ENCODE measurements at places on chromosomes 13 and 19.

GRCh38 chr13:49097374-49097773, 121.7 kb downstream of the FNDC3A start:
- no peak for DNase-seq

DNA sequence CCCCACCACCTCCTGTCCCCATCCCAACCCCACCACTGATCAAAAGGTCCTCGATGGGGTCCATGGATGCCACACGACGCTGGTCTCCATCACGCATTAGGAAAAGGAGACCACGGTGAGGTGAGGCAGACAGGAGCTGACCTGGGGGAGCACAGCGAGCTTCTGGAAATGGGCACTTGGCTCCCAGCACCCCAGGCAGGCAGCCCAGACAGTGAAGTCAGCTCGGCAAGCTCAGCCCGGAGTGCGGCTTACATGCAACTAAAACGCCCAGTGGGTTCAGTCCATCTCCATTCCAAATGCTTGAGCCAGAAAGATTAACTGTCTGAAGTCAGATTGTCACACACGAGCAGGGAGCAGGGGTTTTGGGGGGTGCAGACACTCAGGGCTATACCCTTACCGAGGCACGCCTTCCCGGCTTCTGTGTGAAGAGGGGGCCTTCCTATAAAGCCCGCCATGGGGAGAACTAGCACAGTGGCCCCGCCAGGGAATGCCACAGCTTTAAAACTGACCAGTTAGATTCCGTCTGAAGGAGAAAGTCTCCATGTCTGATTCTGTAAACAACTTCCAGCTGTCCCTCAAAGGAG, 79.4 kb downstream of the SPACA7 start:
- no peak for DNase-seq

- no peak for DNase-seq
These were observed 1314.6 kb downstream of the EFNB2 start for GRCh38 chr13:105220881-105221280.

- DNase-seq, result no peak
These were observed 255.0 kb downstream of the LIG4 start for GRCh38 chr13:107960301-107960700.

DNA sequence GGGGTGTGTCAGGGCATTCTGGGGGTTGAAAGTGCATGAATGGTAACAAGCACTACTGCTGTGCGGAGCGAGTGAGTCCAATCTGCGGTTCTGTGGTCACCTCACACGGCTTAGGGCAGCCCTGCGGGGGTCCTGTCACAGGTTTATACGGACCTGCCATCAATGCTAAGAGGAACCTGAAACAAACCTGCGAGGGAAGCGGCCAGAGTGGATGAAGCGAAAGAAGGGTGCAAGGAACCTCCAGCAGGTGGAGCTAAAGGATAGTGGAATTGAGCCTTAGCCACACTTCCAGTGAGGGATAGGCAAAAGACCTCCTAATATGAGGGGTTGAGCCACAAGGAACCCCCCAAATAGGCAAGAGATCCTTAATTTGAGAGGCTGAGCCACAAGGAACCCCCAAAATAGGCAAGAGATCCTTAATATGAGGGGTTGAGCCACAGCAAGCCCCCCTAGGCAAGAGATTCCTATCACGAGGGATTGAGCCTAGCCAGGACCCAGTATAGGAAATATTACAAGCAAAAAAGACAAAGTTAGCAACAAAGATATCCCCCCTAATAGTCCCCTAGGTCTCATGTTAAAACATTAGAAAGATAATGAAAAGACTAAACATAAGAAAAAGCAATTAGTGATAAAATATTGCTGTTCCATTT, 6.3 kb upstream of the ZNF69 start:
- no peak for DNase-seq

Data from cerebellar nuclear complex (tissue), 1 donor.